Activated T-cell treated with anti-CD3 and anti-CD28 coated beads for 24 hours (primary cell): ENCODE measurements at places on chromosomes 3 and 15.

GRCh38 chr15:84006421-84006820 lies 229.2 kb upstream of the GOLGA6L4 start:
- no peak for DNase-seq

DNA sequence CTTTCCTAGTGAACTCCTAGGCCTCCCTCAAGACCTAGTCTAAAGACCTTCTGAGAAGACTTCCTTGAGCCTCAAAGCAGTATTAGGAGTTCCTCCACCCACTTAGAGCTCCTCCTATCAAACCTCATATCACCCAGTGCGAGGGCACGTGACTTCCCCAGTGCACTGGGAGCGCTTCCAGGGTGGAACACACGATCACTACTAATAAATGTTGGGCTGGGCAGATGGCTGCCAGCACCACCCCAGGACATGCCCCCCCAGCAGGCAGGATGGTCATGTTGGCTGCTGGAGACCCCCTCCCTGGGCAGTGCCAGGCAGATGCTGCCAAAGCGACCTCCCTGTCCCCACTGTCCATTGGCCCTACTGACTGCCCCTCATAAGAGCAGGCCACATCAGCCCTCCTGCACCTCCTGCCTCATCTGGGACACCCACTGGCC lies 8.5 kb upstream of the PLXND1 start:
- no peak for DNase-seq

GRCh38 chr15:51307811-51308210 lies 30.6 kb downstream of the CYP19A1 start:
- no peak for DNase-seq

DNA sequence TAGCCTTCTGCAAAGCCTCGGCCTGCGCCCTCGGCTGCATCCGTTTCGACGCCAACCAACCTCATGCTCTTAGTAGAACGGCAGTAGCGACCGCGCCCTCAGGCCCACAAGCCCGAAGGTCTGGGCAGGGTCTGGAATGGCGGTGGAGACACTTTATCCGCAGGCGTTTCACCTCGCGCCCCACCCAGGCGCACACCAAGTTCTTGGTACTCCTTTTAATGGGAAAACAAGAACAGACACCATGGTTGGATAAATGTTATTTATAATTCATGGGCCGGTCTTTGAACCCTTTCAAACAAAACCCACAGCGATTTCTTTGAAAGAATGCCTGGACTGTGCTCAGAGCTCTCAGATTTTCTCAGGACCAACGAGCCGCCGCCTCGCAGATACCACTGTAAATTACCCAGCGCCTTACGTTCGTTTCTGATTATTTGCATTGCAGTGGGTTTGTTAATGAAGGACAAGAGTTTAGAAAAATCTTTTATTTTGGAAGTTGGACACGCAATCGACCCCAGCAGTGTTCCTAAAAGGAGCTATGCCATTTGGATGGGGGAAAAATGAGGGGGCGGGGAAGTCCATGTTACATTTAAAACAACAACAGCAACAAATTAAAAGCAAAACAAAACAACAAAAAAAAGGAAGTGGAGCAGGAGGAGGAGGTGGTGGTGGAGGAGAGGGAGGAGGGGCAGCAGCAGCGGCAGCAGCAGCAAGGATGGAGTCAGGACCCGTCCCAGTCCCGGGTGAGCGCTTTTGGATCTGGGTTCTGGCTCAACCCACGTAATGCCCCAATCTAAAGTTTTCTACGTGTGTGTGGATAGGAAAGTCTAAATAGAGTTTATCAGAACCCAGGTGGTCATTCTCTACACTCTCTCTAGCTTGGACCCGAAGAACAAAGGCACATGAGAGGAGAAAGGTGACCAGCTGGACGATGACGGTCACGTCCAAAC lies 993 bp upstream of the ISL2 start:
- DNase-seq: no peak
